Right forelimb (tissue), 1 donor: ENCODE measurements at places on chromosomes 7 and 10.

DNA sequence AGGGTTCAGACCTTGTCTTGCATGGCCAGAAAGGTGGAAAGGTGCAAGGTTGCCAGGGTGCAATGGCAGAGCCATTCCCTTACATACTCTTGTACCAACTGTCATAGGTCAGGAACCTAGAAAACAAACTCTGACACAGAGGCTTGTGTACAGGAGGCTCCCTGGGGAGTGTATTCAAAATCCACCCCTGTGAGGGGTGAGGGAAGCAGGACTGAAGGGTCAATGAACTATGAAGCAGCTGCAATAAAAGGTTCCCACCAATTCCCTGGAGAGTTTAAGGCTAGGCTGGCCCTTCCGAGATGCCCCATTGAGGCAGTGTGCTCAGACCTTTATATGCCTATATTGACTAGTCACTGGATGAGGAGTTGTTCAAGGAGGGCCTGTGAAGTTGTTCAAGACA is 13.9 kb upstream of the CUZD1 start:
- no peak for DNase-seq

- DNase-seq: no peak
Observed at GRCh38 chr10:63503395-63503794, 17.8 kb upstream of the REEP3 start.

GRCh38 chr7:5494683-5495561 is 71.3 kb upstream of the TNRC18 start:
- DNase-seq: peak; percentile 88

- no peak for DNase-seq
Observed at GRCh38 chr10:126065751-126066377, 169.5 kb downstream of the FANK1 start.

DNA sequence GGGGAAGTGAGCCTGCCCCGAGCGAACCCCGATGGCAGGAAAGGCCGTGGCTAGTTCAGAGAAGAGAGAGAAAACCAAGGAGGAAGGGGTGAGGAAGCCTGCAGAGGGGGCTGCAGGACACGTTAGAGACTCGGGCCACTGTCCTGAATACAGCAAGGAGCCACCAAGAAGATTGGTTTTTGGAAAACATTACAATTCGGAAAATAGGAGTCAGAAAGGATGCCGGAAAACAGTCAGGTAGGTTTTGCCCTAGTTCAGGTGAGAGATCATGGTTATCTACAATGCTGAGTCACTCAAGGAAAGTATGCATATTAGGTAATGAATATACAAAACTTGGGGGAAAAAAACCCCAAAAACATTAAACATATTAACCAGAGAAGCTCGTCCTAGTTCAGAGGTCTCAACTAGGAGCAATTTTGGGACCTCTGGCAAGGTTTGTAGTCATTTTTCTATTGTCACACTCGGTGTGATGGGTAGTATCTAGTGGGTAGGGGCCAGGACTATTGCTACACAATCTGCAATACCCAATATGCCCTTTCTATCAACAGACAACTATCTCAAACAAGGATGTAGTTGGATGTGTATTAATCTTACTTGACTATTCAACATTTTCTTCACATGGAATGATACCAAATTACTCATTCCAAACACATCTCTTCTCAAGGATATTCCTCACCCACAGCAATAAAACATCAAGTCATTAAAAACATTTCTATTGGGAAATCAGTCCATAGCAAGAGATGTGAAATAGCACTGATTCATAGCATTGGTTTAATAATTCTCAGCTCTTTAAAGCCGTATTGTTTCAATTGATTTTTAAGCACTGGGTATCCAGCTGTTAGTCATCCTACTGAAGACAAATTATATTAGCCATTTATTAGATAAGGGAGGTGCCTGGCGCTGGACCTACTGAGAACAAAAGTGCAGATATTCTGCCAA is 74.4 kb upstream of the RSU1 start:
- DNase-seq: no peak

- no peak for DNase-seq
Observed at GRCh38 chr10:131829156-131829930, 71.5 kb upstream of the PPP2R2D start.

GRCh38 chr10:98424295-98425254 is 9.6 kb upstream of the PYROXD2 start:
- DNase-seq: no peak

DNA sequence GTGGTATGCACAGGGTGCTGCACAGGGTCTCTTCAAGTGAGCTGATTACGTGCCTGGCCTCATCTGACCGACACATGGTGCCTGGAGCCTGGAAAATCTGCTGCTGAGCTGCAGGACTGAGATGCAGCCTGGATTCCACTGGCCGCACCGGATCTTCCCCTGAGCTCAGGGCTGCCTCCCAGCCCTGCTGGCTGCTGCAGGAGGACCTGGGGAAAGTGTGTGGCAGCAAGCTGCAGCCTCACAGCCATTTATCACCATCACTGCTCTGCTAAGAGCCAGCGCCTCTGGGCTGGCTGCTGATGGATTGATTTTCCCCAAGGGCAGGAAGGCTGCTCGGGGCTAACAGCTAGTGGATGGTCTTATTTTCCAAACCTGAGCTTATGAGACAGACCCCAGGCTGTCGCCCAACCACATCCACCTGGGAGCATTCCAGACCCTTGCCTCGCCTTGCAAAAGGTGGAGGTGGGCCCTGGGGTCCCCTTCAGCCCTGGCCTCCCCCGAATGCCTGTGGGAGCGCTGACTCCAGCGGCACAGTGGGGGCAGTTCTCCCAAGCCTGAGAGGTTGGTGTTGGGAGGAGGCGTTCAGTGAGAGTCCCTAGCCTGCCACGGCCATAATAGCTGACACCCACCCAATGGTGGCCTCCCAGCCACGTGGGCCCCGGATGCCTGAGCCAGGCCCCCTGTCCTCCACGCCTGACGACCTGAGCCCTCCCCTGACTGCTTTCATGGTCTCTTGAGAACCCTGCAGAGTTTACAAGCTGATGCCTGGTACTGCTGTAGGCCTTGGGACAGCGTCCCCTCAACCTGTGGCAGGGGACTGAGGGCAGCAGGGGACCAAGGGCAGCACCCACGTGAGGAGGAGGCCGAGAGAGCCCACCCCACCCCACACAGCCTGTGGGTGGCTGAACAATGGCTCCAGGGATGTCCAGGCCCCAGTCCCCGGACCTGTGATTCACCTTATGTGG is 38.2 kb downstream of the STK32C start:
- DNase-seq: no peak

- DNase-seq: no peak
Observed at GRCh38 chr10:16292366-16292765, 144.4 kb upstream of the PTER start.

DNA sequence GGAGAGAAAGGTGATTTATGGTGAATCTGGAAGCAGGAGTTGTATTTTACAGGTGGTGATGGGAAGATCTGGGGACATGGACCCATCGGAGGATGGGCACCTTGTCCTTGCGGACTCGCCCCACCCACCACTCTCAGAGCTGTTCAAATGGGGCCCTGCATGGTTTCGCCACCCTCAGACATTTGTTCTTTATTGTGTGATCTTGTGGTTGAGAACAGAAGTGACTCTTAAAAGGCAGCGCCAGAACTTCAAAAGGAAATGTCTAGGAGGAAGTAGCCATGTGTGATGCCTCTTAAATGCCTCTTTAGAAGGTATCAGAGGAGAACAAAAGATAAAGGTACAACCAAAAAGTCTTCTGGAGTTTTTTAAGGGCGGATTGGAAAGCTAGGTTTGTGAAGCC is 205.7 kb downstream of the KIAA1217 start:
- no peak for DNase-seq

- DNase-seq: no peak
Observed at GRCh38 chr7:55657654-55658053, 85.4 kb upstream of the VOPP1 start.

- no peak for DNase-seq
Observed at GRCh38 chr10:12586741-12587140, 237.4 kb downstream of the CAMK1D start.

- no peak for DNase-seq
Observed at GRCh38 chr7:67917437-67917755, 920.8 kb downstream of the TYW1 start.
